Stimulated activated CD8-positive, alpha-beta memory T cell treated with anti-CD3 and anti-CD28 coated beads, Interleukin-4, amount 100 ng/mL, for 4 hours (primary cell): ENCODE measurements at places on chromosomes 4 and X.

DNA sequence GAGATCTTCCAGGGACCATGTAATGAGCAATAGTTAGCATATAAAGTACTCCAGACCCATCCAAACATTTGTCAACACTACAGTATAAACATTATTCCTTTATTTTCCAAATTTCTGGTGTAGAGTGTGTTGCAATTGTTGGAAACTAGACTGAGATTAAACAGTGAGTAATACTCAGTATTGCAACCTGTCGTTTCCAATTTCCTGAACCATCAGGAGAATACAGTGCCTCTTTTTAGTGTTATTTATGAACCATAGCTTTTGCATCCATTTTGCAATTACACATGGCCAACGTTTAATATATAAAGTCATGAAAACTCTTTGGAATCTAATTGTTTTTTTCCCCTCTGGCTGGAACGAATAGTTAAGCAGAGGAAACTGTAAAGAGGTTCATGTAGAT, 58.3 kb upstream of the DHRSX start:
- DNase-seq: no peak

DNA sequence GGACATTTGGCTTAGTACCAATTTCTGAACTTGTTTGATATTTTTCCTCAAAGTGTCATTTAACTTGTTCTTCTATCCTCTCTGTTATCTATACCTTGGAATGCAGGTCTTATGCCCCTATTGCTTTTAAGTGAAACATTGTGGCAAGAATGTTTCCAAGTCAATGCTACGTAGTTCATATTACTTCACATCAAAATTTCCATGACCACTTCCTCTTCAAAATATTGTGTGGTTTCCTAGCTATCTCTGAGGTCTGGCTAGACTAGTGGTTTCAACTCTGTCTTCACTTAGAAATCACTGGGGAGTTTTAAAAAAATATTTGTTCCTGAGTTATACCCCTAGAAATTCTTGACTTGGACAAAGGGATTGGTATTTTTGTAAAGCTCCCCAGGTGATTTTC, 20.2 kb upstream of the RASGEF1B start:
- DNase-seq: no peak

DNA sequence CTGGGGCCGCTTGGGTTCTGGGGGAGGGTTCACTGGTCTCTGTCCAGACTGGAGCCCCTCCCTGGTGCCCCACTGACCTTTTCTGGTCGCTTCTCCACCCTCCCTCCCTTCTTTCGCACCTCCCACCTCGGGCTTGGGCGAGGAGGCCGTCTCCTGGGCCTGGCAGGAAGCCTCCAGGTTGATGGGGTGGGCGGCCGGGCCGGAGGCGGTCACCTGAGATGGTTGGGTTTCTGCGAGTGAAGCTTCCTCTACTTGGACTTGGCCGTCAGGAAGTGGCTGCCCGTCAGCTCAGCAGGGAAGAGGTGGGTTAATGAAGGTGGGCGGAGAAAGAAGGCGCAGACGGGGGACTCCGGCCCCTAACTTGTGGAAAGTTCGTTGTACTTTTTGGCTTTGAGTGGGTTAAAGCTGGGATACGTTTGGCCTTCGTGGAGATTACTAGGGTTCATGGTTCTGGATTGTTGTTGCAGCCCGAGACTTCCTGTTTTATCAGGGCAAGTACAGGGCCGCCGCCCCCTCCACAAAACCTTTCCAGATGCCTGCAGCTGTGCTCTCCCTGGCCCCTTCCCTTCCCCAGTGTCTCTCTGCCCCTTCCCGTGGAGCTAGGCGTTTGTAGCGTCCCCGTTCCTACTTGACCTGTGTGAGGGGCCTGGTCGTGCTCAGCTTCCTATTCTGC, 1.2 kb downstream of the AKAP17A start:
- no peak for DNase-seq

- DNase-seq: no peak
Observed at GRCh38 chr4:86967798-86968197, 33.0 kb downstream of the AFF1 start.

DNA sequence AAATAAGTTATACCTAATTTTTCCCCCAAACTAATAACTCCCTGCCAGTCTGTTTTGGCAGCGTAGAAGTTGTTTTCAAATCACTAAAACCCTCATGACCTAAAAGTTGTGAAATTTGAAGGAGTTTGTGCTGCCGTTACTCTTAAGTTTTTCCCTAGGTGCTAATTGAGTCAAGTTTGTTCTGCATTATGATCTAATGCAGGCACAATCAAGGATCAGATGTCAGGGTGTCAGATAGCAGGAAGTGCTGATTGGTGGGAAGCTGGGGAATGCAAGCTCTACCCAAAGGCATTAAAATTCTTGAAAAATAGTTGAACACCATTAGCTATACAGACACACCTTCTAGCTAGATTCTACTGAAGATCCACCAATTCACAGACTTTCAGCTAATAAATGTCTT, 51.9 kb downstream of the ARX start:
- no peak for DNase-seq

- no peak for DNase-seq
Observed at GRCh38 chr4:160426233-160426632, 1323.4 kb downstream of the RAPGEF2 start.
